B cell (primary cell): ENCODE measurements at places on chromosomes 1 and 21. TPM values are rescaled to one million over a fixed set of nuclear protein-coding genes. Genes with fewer than 3 reads are reported as not detected.

The B3GALT2 gene
- total RNA-seq: 0.07 TPM in 1 of 2 replicates, not detected in the other

The TMEM63A gene
- total RNA-seq: 238 and 267 TPM in 2 replicates

The BRINP2 gene
- total RNA-seq: not detected in 2 replicates

The RAB7B gene
- not detected in 2 replicates for total RNA-seq

The SLC30A10 gene
- total RNA-seq: not detected in 2 replicates

The PTPRU gene
- total RNA-seq: 0.15 and 0.25 TPM in 2 replicates

The RNF186 gene
- not detected in 2 replicates for total RNA-seq

- no peak for DNase-seq
Measured at GRCh38 chr1:227343206-227343605, 24.9 kb upstream of the CDC42BPA start.

GRCh38 chr1:226029093-226029496 lies 30.0 kb upstream of the SDE2 start:
- DNase-seq: peak; percentile 90

DNA sequence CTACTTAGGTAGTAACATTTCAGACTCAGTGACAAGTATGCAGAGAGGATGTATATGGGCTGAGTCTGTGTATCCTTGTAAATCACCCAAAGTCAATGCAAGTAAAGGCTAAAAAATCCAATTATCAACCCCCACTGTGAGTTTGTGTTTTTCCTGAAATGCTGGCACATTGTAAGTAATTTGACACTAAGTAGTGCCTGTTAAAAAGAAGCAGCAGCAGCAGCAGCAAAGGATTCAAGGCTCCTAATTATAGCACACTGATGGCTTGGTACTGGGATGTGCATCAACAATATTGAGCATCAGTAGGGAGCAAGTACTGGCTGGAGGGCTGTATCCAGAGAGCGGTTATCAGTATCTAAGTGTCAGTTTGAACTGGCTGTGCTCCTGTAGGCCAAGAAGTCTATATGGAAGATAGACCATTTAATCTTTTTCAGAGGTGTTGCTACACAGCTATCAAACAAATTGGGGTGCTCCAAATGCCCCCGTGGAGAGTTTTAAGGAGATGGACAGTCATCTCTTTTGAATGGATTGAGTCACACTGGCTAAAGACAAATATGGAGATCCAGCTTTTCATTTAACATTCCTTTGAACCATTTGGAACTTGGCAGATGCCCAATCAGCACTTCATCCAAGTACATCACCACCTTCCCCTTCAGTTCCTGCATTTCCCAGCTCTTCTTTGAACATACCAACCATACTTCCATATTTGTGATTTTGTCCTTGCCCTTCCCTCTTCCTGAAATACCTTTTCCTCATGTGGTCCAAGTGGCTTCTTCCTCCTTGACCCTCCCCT lies 241.2 kb upstream of the ST6GALNAC5 start:
- no peak for DNase-seq

DNA sequence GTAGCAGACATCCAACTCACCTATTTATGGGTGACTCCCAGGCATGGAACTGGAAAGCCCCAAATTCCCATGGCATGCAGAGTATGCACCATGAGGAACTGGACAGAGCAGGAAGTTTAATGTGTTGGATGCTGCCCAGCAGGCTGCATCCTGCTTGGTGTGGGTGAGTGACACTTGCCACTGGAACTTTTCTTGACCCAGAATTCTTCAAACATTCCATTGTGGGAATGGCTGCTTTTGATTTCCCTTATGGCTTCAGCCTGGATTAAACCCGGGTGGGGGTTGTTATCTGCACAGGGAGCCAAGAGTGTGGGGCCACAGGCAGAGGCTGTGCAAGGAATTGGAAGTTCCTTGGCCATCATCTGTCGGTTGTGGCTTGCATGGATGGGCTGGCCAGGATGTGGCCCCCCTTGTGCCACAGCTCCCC lies 26.9 kb upstream of the BACE2 start:
- DNase-seq: no peak

GRCh38 chr1:239457491-239458143 lies 71.2 kb downstream of the CHRM3 start:
- no peak for DNase-seq

- peak; percentile 43 for DNase-seq
Measured at GRCh38 chr1:21594935-21595897, 73.9 kb downstream of the RAP1GAP start.

DNA sequence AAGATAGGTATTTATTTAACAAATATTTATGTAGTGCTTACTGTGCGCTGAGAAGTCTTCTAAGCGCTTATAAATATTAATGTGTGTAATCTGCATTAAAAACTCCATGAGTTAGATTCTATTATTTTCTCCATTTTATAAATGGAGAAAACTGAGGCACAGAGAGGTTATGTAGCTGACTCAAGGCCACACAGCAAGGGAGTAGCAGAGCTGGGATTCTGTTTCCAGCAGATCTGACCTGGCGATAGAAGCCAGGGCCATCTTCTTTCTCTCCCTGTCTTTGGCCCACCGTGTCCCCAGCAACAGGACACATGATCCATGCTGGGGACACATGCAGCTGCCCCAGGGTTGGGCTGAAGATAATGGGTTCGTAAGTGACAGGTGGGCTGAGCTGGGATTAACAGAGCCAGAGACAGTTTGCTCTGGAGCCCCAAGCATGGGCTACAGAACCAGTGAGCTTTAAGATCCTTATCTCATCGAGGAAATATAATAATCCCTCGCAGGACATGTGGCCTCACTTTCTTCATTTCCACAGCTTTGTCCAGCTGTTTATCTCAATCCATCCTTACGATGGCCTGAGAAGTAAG lies 30.3 kb downstream of the IGSF21 start:
- no peak for DNase-seq

GRCh38 chr1:115281143-115281542 lies 56.9 kb downstream of the NGF start:
- DNase-seq: no peak

DNA sequence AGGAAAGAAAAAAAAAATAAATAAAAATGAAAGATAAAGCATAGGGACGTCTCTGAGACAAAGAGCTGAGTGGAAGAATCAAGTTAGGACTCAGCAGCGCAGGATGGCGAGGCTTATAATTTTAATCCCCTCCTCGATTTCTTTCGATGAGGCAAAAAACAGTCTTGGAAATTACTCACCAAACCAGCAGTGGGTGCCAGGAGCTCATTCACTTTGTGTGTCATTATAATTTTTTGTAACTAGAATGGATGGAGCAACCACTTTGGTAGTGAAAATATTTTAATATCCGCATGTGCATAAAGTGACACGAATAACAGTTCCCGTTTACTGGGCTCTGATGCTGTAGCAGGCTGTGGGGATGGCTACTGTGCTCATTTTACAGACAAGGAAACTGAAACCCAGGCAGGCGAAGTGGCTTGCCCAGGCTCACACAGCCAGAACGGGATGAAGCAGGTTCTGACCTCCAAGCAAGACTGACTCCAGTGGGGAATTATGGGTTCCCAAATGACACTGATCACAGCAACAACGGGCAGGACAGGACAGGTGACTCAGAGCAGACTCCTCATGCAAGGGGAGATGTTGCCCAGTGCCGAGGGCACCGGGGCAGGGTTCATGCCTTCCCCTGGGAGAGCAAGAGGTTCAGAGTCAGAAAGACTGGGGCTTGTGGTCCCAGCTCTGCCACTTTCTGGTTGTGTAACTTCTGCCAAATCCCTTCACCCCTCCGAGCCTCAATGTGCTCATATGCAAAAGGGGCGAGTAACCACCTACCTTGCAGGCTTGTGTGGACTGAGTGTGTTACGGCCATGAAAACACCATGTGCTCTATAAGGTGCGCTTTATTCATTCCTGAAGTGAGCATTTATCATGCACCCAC lies 63.6 kb downstream of the RUNX3 start:
- DNase-seq: no peak

DNA sequence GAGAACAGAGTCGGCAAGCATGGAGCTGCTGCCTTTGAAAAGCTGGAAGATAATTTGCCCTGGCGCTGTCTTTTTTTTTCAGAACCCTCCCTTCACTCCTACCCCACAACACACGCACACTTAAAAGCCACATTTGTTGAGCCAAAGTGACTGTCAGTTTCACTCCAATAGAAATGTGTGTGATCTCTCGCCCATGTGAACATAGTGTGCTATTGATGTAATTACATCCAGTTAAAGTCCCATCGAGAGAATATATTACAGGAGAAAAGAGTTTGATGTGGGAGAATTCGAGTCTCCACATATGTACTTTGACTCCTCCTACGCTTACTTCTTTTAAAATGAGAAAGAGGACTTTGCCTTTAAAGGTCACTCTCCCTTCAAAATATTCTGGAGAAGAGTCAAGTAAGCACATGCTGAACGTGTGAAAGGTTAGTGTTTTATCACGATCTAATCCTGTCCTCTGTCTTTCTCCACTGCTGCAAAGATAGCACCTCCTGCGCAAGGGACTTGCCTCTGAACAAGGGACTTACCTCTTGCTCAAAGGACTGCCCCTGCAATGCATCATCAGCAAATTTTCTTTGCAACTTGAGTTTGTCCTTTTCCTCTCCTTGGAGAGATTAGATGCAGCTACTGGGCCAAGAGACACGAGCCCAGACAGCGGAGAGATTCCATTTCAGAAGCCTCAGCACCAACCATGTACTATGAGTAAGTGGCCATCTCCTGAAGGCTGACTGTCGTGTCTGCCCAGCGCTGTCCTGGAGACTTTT lies 613.9 kb downstream of the PTPRU start:
- no peak for DNase-seq

GRCh38 chr1:93076268-93076667 lies 2.8 kb upstream of the MTF2 start:
- DNase-seq: no peak

DNA sequence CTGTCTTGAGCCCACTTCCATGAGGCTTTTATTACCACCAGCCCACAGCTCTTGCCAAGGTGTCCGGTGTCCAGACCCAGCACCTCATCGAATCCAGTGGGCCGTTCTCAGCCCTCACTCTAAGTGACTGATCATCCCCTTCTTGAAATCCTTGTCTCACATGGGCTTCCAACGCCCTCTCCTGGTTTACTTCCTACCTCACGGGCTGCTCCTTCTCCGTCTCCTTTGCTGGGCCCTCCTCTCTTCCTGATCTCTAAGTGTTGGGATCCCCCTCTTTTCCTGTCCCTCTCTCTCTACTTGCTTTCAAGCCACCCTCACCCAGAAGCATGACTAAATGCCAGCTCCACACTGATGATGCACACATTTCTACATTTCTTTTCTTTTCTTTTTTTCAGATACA lies 9.0 kb upstream of the RHBG start:
- no peak for DNase-seq

- no peak for DNase-seq
Measured at GRCh38 chr21:16388291-16388690, 658.5 kb downstream of the USP25 start.

DNA sequence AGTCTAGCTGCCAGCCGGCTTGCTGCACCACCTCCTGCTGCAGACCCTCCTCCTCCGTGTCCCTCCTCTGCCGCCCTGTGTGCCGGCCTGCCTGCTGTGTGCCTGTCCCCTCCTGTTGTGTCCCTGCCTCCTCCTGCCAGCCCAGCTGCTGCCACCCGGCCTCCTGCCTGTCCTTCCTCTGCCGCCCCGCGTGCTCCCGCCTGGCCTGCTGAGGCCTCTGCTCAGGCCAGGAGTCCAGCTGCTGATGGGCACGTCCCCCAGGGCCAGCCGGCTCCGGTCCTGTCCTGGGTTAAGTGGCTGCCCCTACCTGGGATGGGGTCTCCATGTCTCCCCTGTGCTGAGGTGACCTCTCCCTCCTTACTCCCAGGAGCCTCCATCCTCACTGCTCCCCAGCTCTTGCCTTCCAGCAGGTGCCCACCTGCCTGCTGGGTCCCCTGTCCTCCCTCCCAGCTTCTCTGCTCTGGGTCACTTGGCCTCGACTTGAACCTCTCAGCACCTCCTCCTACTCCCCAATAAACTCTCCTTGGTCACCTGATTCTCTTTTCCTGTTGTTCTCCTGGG lies 870 bp downstream of the KRTAP10-8 start:
- DNase-seq: no peak

GRCh38 chr1:93014168-93014567 lies 52.9 kb upstream of the DIPK1A start:
- no peak for DNase-seq

DNA sequence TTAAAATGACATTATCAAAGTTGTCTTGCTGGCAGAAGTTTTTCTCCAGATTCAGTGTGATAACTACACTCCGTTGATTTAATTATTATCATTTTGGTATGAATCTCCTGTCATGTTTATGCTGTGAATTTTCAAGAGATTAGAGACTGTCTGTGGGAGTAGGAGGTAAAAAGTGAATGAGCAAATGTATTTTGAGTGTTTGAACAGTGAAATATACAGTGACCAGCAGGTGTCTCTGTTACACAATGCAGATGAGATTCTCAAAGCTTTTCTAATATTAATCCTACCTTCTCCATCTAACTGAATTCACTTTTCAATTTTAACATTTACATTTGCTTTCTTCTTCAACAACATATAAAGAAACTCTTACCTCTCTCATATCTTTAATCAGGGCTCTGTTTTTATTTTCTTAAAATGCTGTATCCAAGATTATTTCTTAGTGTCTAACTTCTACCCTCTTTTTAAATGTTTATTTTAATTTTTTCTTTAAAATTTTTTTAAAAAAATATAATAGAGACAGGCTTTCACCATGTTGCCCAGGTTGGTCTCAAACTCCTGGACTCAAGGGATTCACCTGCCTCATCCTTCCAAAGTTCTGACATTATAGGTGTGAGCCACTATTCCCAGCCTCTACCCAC lies 20.9 kb upstream of the HSPA13 start:
- peak; percentile 64 for DNase-seq

- no peak for DNase-seq
Measured at GRCh38 chr1:192702212-192702902, 66.4 kb downstream of the RGS13 start.

DNA sequence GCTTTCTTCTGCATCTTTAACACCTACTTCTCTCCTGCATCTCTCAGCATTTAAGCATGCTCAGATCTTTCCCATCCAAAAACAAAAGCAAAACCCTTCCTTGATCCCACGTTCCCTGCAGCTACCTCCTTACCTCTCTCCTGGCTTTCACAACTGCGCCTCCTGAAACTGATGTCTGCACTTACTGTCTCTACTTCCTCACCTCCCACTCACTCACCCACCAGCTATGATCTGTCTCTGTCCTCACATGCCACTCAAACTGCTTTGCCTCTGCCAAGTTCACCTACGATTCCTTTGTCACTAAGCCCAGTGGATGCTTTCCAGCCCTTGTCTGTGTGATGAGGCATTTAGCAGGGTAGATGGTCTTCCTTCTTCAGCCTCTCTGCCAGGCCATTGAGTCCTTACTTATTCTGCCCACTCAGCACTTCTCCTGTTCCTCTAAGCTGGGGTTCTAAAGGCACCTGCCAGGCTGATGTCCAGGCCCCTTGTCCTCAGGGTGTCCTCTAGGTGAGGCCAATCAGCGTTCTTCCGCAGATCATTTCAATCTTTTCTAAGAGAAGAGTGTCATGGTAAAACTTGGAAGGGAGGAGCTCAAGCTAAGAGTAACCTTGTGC lies 10.0 kb upstream of the GJB3 start:
- DNase-seq: no peak

- no peak for DNase-seq
Measured at GRCh38 chr1:90133133-90133532, 138.2 kb downstream of the ZNF326 start.

GRCh38 chr1:65674522-65674921 lies 118.2 kb upstream of the PDE4B start:
- no peak for DNase-seq

- no peak for DNase-seq
Measured at GRCh38 chr21:42125571-42126544, 54.7 kb downstream of the UMODL1 start.

- no peak for DNase-seq
Measured at GRCh38 chr1:237730826-237731350, 159.8 kb downstream of the ZP4 start.
